Hematopoietic multipotent progenitor cell treated with erythropoietin and hydrocortisone succinate and interleukin-3 and kit ligand, for 4 days (in vitro differentiated cells): ENCODE measurements at places on chromosomes 1 and 21.

DNA sequence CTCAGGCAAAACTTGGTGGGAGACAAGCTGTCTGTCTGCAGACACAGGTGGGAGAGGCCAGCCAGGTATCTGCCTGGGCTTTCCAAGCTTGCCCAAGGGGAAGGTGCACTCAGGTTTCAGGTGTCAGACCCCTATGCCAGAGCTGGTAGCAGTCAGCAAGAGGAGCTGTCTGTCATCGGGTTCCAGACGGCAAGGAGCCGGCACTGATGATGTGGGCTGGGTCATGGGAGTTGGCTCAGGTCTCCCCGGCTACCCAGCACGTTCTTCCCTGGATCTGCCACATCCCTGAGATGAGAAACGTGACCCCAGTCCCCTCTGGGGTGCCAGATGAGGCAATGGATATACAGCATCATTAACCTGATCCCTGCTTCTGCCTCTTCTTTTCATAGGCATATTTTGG, 23.0 kb downstream of the TMCC2 start:
- no peak for DNase-seq

GRCh38 chr1:29673669-29674626, 437.6 kb downstream of the PTPRU start:
- DNase-seq, result no peak

DNA sequence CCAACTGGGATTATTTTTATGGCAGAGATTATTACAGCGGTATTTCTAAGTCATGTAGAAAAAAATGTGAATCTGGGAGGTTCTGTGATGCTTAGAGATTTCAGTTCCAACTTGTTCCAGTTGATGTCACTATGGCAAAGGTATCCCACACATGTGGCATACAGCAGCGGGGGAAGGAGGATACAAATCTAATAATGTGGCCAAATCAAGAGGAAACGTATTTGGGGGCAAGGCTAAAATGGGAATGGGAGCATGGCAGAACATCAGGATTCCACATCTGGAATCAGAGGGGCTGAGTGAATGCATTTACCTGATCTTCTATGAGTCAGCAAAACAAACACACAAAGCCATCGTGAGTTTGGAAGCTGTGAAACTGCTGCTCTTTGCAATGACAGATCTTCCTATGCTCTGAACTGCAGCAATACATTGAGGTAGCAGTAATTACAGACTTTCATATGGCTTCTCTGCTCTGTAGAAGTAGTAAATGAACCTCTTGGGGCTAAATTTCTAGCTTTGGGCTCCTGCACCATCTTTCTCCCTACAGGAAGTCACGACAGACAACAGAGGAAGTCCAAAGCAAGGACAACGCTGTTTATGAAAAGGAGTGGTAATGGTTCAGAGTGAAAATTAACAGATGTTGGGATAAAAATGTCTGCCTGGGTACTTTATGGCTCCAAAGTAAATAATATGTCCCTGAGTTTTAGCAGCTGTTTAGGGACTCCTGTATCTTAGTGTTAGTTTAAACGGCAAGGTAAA, 55.5 kb downstream of the GABPA start:
- peak; percentile 68 for DNase-seq

GRCh38 chr1:16294219-16295212, 57.5 kb upstream of the CPLANE2 start:
- DNase-seq, result no peak

- DNase-seq, result no peak
Observed at GRCh38 chr1:206075786-206076755, 23.1 kb downstream of the RHEX start.

- peak; percentile 58 for DNase-seq
Observed at GRCh38 chr1:112935461-112936111, 20.4 kb downstream of the SLC16A1 start.

GRCh38 chr1:75727571-75727970, 3.1 kb downstream of the ACADM start:
- peak; percentile 20 for DNase-seq

- no peak for DNase-seq
Observed at GRCh38 chr1:199700551-199700950, 327.0 kb upstream of the NR5A2 start.

- peak; percentile 82 for DNase-seq
Observed at GRCh38 chr21:20971296-20971921, 26.8 kb upstream of the NCAM2 start.

DNA sequence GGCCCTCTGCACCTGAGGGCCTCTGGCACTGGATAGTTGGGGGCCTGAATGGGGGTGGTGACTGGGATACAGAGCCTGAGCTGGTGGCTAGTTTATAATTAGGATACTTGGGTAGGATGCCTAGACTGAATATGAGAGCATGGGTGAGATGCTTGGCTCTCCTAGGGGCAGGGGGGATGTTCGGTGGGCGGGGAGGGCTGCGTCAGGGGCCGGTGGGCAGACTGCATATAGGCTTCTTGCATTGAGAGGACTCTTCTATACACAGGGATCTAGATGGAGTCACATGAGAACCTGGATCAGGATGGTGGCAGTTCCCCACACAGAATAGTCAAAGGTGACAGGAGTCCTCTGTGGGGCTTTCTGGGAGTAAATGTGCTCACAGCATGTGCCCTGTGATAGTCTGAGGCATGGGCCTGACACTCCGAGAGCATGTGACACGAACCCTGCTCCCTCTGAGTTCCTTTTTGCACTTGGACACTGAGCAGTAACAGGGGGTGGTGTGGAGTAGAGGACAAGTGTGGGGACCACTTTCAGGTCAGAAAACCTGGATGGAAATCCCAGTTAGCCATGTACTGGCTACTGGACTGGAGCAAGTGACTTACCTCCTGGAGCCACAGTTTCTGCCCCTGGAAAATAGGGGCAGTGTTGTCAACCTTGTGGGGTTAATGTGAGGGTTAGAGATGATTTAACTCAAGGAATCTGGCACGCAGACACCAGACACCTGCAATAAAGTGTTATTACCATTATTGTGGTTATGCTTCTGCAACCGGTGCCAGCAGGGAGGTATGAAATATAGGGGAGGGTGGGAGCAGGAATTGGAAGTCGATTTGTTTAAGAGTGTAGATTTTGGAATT, 2.2 kb downstream of the MAP7D1 start:
- DNase-seq, result no peak

DNA sequence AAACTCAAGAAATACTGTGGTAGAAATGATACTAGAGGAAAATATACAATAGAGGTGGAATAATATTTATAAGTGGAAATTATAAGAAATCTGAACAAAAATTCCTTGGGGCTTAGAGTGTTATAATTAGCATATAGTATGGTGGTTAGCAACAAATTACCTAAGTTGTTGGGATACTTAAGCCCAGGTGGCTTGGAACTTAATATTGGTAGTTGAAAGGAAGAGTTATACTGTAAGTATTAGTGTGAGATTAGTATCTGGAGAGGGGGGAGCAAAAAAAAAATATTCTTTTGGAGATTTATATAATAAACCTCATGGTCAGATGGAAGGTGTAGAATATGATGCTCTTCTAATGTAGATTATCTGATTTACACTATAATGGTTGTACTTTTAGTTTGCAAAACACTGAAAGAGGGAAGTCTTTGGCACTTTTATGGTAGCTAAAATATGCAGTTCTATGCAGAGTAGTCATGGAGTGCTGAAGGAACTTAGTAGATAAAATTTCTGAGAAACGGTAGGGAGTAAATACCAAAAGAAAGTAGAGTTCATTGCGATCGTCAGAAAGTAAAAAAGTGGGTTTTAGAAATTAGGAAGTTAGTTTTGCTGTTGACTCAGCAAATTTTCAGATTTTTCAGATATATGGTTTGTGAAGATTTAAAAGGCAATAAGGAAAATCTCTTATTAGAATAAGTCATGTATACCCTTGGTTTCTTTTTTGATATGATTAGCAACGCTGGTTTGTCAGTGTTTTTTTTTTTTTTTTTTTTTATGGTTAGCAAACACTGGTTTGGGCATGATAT, 45.7 kb downstream of the MTF2 start:
- peak; percentile 42 for DNase-seq

DNA sequence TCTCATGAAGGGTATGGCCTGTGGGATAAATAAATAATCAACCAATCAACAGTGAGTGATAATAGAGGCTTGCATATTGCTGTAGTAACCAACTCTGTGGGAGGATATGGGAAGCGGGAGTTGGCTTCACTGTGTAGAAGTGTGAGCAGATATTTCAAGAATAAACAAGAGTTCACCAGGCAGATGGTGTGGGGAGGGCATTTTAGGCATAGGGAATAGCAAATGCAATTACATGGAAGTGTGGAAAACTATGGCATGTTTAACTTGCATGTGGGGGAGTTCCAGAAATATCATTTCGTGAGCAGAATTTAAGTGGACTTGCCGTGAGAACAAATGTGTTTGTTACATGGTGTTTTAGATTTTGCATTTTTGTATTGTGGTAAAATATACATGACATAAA, 95.2 kb downstream of the SPATA46 start:
- no peak for DNase-seq

GRCh38 chr1:18936814-18937481, 19.5 kb downstream of the IFFO2 start:
- no peak for DNase-seq

GRCh38 chr1:206742719-206743383, 27.7 kb upstream of the IL19 start:
- DNase-seq, result no peak

DNA sequence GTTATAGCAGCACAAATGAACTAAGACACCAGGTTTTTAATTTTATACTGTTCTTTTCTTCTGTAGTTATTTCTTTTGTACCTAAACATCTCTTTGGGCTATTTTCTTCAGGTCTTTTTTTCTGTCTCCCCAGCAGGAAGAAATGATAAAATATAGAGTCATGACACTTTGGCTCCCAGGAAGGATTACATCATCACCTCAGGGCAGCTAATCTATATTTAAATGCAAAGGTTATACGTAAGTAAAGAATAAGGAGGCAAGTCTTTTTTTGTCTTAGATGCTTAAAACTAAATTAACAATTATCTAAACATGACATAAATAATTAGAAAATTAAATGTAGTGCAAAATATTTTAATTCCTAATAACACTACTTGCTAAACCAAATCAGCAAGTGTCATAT, 57.0 kb downstream of the WARS2 start:
- DNase-seq, result no peak

- DNase-seq, result no peak
Observed at GRCh38 chr1:235004840-235005391, 123.7 kb downstream of the TOMM20 start.

DNA sequence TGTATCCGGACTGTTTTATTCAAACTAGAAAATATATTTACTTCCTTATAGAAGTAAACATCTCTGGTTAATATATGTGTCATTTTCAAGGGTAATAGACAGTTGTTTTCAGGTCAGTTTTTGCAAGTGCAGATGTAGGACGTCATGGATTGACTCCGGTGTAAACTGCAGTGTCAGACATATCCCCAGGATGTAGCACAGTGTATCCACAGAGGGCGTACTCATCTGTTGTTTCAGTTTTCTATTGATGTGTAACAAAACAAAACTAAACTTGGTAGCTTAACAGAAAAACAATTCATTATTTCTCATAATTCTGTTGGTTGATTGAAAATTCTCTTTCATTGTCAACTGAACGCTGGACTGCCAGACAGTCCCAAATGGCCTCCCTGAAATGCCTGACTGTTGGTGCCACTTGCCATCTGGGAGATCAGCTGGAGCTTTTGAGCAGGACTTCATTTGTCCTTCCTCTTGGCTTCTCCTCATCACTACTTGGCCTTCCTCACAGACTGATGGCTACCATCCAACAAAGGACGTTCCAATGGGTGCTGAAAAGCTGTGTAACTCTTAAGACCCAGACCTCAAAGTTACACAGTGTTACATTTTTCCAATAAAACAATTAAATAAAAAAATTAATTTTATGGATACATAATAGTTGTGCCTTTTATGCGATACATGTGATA, 181.6 kb downstream of the NCAM2 start:
- DNase-seq, result no peak

GRCh38 chr21:44596068-44596725, 3.9 kb upstream of the KRTAP10-6 start:
- DNase-seq, result no peak

- DNase-seq, result no peak
Observed at GRCh38 chr1:40423264-40423642, 27.0 kb upstream of the ZFP69B start.

DNA sequence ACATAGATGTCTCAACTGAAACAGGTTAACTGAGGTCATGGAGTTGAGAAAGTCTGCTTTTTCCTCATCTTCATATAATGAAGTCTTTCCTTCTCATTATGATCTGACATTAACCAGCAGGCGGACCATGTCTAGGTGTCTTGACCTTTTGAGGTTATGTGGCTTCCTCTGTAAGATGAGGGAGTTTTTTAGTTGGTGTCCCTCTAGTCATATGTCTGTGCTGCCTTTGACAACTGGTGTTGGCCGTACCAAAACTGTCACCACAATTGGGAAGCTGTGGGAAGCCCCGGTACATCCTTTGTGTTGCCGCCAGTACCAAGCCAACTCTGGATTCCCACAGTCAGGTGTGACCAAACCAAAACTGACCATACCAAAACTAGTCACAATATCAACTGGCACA, 105.1 kb downstream of the PBX1 start:
- DNase-seq, result no peak

DNA sequence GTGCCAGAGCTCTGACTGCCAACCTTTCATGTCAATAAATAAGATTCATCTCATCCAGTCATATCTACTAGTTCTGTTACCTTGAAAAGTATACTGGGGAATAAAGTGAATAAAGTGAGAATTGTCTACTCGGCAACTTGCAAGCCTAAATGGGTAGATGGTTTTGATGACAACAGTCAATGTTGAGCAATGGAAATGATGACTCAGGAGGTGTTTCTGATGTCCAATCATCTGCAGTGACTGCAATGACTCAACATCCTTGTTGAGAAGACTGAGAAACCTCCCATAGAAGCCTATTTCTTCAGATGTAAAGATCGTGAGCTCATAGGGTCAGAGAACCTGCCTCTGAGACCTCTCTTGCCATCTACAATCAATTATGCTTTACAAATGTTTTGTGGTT, 276.4 kb downstream of the SPATA17 start:
- no peak for DNase-seq

DNA sequence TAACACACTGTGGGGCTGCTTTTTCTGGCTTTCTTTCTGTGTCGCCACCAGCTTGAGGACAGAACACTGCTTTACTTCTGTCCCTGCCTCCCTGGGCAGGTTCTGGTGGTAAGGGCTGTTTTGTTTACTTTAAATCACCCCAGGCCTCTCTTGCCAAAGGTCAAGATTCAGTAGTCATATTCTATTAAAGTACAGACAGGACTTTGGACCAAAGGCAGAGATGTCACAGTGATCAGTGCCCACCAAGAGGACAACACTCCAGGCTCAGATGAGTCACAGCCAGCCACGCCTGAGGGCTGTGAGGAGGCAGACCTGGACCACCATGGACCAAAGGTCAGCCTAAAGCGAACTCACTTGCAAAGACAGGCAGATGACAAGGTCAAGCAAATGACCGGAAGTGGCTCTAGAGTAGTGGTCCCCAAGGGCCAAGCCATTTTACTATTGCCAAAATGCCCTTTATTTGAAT, 200.0 kb downstream of the RHOU start:
- no peak for DNase-seq

GRCh38 chr1:101859941-101860340, 136.8 kb downstream of the OLFM3 start:
- DNase-seq, result no peak

DNA sequence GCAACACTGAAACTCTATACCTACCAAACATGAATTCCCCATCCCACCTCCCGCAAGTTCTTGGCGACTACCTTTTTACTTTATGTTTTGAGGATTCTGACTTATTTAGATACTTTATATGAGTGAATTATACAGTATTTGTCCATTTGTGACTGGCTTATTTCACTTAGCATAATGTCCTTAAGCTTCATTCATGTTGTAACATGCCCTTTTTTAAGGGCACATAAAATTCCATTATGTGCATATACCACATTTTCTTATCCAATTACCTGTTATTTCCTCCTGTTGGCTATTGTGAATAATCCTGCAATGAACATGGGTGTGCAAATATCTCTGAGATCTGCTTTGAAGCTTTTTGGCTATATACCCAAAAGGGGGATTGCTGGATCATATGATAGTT, 22.0 kb upstream of the CHIT1 start:
- no peak for DNase-seq
